ENCODE measurements at places on chromosomes 11 and 22. TPM values are rescaled to one million over a fixed set of nuclear protein-coding genes. Genes with fewer than 3 reads are reported as not detected.

DNA sequence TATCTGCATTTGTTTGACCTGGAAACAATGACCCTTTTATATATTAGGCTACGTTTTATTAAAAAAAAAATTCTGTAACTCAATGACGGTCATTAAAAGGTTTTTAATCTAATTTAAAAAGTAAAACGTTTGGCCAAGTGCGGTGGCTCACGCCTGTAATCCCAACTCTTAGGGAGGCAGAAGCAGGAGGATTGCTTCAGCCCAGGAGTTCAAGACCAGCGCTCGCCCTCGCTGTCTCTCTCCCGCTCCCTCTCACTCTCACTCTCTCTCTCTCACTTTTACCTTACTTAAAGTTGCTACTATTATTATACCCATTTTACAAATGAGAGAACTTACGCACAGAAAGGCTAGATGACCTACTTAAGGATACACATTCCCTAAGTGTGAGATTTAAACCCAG lies 814 bp upstream of the NARS2 start:
- no peak for DNase-seq

DNA sequence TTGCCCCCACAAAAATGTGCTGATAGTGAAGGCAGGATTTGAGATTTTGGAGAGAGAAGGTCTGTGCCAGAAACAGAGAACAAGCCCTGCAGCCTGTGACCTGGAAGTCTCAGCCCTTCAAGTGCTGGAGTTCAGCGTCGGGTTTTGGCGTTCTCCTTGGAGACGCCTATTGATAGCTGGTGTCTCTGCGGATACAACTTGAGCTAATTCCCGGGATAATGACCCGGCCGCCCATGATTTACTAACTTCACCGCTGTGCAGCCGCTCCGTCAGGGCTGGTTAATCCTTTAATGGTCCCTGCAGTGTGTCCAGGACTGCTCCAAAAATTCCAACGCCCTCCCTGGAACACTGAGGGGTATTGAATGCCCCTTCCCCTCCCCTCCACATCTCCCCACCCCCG lies 76.6 kb downstream of the WT1 start:
- DNase-seq: no peak

DNA sequence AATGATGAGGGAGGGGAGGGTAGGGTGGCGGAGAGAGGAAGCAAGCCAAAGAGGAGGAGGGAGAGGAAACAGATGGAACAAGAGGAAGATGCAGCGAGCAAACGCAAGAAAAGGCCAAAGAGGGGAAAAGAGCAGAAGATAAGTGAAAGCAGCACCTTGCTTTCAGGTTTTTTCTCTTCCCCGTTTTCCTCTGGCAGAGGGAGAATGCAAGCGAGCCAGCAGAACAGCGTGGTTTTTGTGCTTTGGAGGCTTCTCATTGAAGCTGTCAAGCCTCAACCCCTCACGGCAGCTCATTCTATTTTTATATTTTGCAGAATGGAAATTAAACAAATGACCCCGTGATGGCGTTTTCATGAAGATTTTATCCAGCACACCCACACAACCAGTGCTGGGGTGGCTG lies 67.1 kb upstream of the GRAMD1B start:
- no peak for DNase-seq

- DNase-seq: no peak
Observed at GRCh38 chr11:77141034-77141433, 13.0 kb downstream of the MYO7A start.

DNA sequence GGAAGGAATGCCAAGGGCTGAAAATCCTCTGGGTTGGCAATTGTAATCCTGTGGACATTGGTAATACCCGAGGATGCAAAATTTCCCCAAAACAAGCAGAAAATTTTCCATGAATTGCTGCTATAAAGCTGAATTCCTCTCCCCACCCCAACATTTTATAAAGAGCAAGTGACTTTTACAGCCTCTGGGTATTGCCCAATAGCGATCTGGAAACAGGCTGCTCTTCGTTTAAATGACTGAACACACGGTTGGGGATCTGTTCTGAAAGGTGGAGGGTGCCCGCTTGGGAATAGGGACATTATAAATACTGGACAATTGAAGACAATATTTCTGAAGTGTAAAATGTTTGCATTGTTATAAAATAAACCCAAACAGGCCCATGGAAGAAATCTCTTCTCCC lies 20.6 kb downstream of the EHF start:
- no peak for DNase-seq

GRCh38 chr11:96147186-96147585 lies 195.8 kb downstream of the MAML2 start:
- no peak for DNase-seq

DNA sequence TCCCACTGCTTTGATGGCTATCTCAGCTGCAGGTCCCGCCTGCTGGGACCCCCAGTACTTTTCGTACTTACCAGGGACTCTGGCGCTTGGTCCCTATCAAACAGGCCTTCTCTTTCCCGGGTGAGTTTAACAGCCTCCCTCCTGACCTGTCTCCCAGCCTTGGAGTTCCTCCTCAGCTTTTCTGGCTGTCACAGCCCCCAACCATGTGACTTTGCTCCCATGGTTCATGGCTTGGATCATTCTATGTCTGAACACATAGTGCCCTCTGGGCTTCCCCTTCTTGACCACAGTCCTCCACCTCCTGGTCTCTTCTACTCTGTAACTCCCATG lies 56.9 kb downstream of the PARVA start:
- DNase-seq: no peak

DNA sequence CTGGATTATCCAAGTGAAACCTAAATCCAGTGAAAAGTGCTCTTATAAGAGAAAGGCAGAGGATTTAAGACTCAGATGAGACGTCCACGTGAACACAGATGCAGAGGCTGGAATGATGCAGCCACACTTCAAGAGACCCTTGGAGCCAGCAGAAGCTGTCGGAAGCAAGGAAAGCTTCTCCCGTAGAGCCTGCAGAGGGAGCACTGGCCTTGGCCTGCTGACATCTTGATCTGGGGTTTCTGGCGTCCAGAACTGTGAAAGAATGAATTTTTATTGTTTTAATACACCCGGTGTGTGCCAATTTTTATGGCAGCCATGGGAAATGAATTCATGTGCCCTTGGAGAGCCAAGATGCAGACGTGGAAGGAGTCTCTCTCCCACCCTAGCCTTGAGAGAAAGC lies 407.0 kb upstream of the B3GAT1 start:
- no peak for DNase-seq

DNA sequence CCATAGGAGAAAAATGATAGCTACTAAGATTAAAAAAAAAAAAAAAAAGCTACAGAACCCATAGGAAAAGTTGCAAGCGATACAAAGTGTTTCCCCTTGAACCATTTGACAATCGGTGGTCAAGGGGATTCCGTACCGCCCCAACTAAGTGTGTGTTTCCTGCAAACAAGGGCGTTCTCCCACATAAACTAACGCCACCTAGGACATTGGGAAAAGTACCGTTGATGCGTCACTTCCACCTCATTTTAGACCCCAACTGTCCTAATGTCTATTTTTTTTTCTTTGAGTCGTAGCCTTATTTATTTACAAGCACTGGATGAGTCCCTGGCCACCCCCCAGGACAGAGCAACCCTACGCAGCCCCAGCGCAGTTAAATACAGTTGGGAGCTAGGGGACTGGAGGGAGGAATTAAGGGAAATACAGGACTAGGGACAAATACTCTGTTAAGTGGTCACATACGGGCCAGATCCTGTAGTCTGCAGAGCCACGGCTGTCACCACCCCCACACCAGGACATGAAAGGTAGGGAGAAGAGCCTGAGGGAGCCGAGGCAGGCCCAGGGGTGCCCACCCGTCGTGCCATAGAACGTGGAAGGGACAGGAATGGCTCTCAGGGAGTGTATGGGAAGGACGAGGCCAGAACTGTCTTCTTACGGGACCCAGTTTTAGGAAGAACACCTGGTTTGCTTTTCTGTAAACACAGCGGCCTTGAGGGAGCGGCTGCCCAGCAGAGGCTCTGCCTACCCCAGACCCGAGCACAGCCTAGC lies 19.0 kb downstream of the EIF1AD start:
- DNase-seq: no peak

DNA sequence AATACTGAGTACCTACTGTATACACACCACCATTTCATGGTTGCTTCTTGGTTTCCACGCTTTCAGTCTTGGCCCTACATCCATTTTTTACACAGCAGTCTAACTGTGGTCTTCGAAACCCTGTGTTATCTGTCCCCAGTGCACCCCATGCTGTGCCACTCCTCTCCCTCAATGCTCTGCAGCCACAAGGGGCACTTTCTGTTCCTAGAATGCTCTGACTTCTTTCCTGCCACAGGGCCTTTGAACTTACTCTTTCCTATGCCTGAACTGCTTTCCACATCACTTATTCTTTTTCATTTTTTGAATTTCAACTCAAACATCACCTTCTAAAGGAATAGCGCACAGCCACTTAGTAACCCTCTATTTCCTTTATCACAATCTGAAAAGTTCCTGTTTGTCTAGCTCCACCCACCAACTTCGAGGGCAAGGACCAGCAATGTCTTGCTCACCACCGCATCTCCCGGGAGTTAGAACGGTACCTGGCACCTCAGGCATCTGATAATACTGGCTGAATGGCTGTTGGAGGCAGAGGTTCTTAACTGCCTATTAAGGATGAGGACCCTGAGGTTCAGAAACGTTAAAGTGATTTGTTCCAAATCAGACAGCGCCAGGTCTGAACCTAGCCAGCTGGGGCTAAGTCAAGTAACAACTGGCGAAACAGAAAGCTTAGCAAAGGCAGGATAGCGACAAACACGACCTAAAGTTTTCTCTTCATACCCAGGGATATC lies 568 bp downstream of the ALG8 start:
- DNase-seq: no peak

GRCh38 chr22:28245579-28246224 lies 326.6 kb upstream of the PITPNB start:
- no peak for DNase-seq

DNA sequence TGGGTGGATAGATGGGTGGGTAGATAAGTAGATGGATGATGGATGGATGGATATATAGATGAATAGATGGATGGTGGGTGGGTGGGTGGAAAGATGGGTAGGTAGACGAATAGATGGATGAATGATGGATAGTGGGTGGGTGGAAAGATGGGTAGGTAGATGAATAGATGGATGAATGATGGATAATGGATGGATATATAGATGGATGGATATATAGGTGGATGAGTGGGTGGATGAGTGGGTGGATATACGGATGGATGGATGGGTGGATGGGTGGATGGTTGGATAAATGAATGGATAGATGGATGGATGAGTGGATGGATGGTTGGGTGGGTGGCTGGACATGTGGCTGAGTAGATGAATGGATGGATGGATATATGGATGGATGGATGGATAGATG lies 53.1 kb upstream of the THY1 start:
- DNase-seq: no peak

DNA sequence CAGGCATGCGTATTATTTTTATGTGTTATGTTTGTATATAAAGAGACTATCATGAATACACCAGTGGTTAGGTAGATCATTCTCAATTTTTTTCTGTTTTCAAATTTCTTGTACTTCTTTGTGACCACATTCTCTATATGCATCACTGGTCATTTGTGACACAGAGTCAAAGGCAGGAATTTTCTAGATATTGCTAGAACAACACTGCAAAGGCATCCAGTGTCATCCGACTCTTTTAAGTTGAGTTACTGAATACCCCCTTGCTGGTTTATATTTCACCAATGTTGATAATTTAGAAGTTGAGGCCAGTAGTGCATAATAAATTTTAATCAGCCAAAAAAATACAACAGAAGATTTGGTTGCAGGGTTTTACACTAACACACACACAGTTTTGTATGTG lies 351.8 kb downstream of the CASP12 start:
- no peak for DNase-seq

GRCh38 chr11:120219232-120219937 lies 8.6 kb downstream of the OAF start:
- DNase-seq: no peak

GRCh38 chr22:20531404-20532201 lies 24.2 kb downstream of the MED15 start:
- no peak for DNase-seq

- no peak for DNase-seq
Observed at GRCh38 chr22:49807129-49807528, 20.5 kb downstream of the BRD1 start.

DNA sequence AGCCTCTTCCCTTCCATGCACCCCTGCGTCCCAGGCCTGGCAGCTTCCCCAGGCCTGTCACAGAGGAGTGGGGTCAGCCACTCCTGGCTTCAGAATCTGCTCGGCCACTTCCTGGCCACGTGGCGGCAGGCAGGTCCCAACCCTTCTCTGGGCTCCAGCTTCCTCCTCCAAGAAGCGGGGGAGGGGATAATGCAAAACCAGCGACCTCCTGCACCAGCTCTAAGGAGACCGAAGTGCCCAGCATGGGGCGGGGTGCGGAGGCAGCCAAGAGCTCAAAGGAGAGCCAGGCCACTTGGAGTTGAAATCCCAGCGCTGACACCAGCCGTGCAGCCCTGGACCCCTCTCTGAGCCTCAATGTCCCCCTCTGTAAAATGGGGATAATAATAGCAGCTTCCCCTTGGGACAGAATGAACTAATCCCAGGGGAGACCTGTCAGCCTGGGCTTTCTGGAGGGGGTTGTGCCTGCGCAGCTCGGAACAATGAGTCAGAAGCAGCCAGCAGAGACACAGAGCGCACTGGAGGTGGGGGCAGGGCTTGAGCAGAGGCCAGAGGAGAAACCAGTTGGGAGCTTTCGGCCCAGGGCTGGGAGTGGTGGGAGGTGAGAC lies 22.8 kb upstream of the PICK1 start:
- DNase-seq: no peak

FAM227A gene
- 0.57 TPM for total RNA-seq

UBQLNL gene
- total RNA-seq: 1.3 TPM

ZC3H12C gene
- total RNA-seq: 0.10 TPM

RIBC2 gene
- not detected for total RNA-seq

FLRT1 gene
- total RNA-seq: not detected

DRICH1 gene
- 1.5 TPM for total RNA-seq

AMBRA1 gene
- total RNA-seq: 36.1 TPM

APOA5 gene
- not detected for total RNA-seq

ROBO4 gene
- total RNA-seq: not detected

MCM5 gene
- 203 TPM for total RNA-seq

Data from B cell (primary cell).